Tongue (tissue), 3 donors: ENCODE measurements at places on chromosomes 7 and 10. TPM values are rescaled to one million over a fixed set of nuclear protein-coding genes. Genes with fewer than 3 reads are reported as not detected.

GRCh38 chr7:100567751-100568175 is 5.9 kb downstream of the SAP25 start:
- no peak for DNase-seq

Gene NRG3
- 0.31 TPM for total RNA-seq

DNA sequence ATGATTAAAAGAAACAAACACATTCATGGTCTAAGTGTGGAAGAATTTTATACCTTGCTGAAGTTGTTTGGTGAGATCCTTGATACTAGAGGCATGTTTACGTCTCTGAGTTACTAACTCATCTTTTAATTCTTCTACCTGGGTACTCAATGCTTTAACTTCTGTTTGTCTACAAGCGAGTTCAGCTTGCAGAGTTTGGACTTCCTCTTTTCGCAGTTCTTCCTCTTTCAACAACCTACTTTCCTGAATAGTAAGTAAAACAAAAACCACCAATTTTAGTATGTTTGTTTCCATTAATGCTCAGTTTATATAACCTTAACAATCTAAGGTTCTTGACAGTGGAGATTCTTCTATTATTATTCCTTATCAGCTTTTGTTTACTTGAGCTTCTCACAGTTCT is 42.9 kb downstream of the CCDC186 start:
- DNase-seq, result no peak

Gene EBF3
- 44.4 TPM for total RNA-seq

DNA sequence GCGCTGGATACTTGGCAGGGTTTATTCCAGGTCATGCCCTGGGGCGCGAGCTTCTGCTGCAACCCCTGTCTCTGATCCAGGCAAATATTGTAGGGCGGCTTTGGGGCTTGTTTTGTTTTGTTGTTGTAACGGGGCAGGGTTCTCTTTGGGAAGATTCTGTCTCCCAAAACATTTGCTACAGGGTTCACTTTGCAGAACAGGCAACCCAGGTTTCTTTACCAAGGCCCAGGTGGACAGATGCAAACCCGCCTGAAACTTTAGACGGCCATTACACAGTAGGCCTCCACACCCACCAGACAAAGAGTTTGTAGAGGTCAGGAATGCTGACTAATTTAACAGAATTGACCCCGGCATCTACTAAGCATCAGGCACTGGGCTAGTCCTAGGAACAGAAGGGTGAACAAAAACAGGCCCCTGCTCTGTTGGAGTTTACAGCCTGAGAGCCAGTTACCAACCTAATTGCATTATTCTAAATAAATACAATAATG is 567 bp upstream of the CDCA7L start:
- no peak for DNase-seq

Gene CYP2C8
- 0.31 TPM for total RNA-seq

Gene MYOF
- 87.9 TPM for total RNA-seq

DNA sequence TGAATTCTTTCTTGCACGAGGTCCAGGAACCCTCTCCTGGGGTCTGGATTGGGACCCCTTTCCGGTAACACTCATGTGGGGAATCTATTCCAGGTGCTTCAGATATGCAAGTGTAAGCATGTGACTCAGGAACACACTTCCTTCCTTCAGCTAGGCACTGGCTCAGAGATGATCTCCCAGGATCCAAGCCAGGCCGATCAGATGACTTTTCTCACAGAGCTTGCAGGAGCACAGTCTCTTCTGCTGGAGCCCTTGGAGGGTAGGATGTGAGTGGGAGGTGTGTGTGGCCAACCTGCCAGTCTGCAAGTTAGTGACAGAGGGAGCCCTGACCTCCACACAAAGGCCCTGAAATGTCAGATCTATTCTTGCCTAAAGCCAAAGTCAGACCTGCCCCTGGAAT is 108.3 kb downstream of the CPXM2 start:
- no peak for DNase-seq

DNA sequence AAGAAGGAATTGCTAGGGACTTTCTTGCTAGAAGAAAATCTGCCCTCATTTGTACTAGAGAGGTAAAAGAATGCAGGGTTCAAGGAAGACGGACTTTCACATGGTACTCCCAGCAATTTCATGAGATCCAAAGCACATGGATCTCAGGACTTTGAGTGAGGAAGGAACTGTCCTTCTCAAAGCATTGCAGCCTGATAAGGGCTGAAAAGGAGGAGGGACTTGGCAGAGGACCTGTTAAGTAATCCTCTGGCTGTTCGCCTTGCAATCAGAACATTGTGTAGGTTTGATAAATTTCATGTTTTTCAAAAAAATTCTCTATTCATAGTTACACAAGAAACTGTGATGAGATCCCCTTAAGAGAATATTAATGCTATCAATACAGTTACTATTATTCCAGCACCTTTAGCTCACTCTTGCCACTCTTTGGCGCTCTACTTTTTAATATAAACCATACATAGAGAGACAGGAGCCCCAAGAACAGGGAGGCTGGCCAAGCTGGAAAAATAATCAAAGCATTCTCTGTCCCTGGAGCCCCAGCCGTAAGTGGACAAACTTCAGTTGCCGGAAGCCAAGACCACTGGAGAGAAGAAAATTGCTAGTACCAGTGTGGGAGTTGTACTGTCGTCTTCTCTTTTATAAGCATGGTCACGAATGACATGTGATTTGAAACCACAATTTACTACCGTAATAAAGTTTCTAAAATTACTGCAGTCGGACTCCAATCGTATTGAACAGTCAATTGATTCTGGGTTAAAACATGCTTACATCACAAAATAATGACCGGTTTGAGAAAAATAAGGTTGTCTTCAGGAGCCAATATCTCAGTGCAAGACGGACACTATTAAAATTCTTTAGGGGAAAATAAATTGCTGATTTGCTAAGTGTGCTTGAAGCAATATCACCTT is 424.4 kb downstream of the SDK1 start:
- DNase-seq, result no peak

GRCh38 chr10:94042001-94042833 is 48.5 kb downstream of the PLCE1 start:
- DNase-seq, result peak; percentile 47

Gene CLEC2L
- total RNA-seq, result not detected

GRCh38 chr7:22855049-22855392 is 32.4 kb upstream of the TOMM7 start:
- DNase-seq, result no peak

GRCh38 chr10:67596641-67597040 is 99.4 kb downstream of the CTNNA3 start:
- no peak for DNase-seq

DNA sequence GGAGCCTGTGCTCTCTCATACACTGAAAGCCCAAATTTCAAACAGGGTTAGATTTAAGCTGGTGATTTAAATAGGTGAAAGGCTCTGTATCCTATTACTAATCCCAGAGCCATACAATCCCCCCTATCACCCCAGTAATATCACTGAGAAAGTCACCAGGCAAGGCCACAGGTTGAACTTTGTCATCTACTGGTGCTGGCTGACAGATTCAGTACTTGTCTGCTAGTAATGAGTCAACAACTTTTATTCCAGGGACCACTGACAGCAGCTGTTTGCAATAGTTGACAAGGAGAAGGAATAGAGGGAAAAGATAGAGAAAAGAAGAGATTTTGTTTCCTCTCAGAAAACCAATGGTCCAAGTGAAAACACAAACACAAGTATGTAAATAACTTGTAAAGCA is 10.4 kb downstream of the ASB15 start:
- no peak for DNase-seq

GRCh38 chr10:122471531-122472177 is 10.3 kb downstream of the HTRA1 start:
- no peak for DNase-seq

DNA sequence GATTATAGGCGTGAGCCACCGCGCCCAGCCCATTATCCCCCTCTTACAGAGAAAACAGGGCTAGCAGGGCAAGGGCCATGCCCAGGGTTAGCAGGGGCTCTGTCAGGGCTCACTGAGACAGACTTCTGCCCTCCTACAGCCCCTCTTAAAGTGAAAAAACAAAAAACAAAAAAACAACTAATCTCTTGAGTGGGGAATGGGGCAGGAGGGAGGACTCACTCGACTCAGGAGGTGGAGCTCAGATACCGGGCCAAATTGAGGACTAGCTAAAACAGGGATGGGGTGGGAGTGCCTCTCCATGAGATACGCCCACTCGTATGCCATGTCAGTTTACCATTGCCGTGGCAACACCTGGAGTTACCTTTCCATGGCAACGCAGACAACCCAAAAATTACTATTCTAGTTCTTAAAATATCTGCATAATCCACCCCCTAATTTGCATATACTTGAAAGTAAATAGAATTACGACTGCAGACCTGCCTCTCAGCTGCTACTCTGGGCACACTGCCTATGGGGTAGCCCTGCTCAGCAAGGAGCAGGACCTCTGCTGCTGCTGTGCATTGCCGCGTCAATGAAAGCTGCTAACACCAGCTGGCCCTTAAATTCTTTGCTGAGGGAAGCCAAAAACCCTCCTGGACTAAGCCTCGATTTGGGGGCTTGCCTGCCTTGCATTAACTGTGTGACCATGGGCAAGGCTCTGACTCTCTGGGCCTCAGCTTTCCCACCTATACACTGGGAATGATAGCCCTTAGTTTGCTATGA is 13.4 kb downstream of the SSC4D start:
- DNase-seq, result peak; percentile 90

GRCh38 chr7:116584721-116585120 is 59.9 kb downstream of the CAV1 start:
- DNase-seq, result no peak

DNA sequence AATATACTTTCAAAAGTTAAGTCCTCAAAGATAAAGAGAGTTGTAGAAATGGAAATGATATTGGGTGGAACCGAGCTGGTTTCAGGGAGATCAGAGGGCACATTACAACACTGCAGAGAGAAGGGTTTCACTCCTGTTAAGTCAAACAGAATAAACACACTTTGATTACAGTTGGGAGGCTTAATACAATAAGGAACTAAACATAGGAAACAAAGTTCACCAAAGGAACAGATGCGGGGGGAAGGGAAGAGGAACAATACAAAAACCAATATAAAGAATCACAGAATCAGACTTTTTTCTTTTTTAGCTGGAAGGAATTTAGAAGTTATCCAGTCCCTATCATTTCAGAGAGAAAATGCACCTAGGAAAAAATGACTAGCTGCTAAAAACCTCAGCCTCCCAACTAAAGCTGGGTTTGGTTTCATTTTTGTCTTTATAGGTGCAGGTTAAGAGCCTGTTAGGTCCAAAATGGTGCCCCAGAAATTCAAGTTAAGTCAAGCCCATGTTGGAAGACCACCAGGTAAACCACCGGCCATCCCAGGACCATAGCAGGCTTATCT is 81.9 kb downstream of the DNMBP start:
- no peak for DNase-seq

DNA sequence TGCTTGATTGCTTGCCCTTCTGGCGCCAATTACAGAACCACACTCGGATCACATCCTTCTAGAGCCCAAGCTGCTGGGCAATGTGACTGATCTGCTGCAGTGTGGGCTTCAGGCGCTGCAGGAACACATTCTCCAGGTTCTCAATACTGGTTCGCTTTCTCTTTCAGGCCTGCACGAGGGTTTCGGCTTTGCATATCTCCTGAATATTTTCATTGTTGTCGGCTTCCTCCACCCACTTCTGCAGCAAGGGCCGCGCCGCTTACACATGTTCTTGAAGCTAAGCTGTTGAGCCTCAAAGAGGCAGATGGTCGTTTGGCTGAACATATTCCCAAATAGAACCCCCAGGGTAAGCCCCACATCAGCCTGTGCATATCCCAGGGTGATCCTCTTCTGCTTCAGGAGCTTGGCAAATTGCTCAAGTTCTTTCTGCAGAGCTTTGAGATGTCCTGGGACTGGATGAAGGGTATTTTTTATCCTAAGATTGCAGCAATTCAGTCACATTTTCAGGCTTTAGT is 64.6 kb downstream of the HERC4 start:
- no peak for DNase-seq

- DNase-seq, result no peak
Observed at GRCh38 chr10:107701943-107702342, 537.4 kb upstream of the SORCS1 start.

- DNase-seq, result no peak
Observed at GRCh38 chr10:108252771-108253170, 1088.3 kb upstream of the SORCS1 start.

DNA sequence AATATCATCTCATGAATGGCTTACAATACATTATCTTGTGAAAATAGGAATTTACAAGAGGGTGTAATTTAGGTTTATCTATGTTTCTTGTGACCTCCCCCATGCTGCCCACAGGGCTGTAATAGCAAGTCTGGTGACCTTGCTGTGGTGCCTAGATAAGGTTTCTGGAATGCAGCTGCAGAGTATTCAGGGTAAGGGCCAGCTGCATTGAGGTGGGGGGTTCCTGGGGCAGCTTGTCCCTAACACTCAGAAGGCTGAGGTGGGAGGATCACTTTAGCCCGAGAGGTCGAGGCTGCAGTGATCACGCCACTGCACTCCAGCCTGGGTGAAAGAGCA is 5.3 kb upstream of the DHTKD1 start:
- DNase-seq, result no peak

Gene ATOH7
- 0.82 TPM for total RNA-seq

GRCh38 chr10:119292968-119293760 is 85.8 kb downstream of the GRK5 start:
- no peak for DNase-seq

Gene CCDC186
- total RNA-seq, result 41.2 TPM

DNA sequence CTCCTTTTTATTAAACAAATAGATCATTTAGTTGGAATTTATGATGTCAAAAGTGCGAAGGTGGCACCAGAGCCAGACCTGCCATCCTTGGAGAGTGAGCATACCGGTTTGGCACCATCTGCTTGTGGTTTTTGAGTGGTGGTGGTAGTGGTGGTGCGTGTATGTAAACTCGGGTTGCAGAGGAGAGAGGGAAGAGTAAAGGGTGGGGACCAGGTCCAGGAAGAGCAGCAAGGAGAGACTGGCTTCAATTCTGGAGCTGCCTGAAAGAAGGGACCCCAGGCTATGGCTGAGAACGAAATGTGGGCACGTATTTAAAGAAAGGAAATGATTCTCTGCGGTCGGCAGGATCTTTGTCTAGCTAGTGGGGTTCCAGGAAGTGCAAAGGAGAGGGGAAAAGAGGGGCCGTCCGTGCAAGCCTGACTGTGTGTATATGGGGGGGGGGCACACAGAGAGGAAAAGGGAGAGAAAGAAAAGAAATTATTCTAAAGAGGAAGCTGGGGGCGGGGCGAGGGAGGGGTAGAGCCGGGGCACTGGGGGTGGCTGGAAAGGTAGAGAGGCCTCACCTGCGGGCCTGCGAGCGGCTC is 448 bp upstream of the GOLGA7B start:
- no peak for DNase-seq

GRCh38 chr7:83613232-83613631 is 35.7 kb downstream of the SEMA3E start:
- DNase-seq, result no peak

- DNase-seq, result no peak
Observed at GRCh38 chr10:113647812-113648211, 16.0 kb downstream of the NRAP start.

DNA sequence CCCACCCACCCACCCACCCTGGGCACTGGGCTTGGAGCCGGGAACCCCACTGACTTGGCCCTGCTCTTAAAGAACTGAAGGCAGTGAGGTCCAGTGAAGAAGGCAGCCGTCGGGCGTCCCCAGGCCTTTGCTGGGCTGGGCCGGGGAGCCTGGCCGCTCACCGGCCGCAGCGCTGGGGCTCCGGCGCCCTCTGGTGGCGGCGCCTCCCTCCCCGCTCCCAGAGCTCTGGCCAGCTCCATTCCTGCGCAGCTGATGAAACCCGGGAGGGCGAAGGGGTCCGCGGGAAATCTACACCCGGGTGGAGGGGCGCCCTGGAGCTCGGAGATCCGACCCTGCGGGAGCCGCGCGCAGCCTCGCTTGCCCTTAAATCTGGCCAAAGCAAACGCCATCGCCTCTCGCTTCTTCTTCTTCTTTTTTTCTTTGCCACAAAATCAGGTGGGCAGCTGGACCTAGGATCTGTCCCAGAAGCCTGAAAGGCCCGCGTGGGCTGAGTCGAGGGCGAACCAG is 1.7 kb upstream of the CXCL12 start:
- DNase-seq, result peak; percentile 86
